ENCODE measurements at places on chromosomes 7 and 10. TPM values are rescaled to one million over a fixed set of nuclear protein-coding genes. Genes with fewer than 3 reads are reported as not detected.

HIPK2 gene
- polyA plus RNA-seq = 4.6 TPM

IL2RA gene
- 3.0 TPM for polyA plus RNA-seq

UCN3 gene
- not detected for polyA plus RNA-seq

CRYGN gene
- polyA plus RNA-seq = 0.33 TPM

SVOPL gene
- 0.47 TPM for polyA plus RNA-seq

SPDYE16 gene
- 0.26 TPM for polyA plus RNA-seq

JCAD gene
- not detected for polyA plus RNA-seq

CYP51A1 gene
- polyA plus RNA-seq = 12.2 TPM

DNA sequence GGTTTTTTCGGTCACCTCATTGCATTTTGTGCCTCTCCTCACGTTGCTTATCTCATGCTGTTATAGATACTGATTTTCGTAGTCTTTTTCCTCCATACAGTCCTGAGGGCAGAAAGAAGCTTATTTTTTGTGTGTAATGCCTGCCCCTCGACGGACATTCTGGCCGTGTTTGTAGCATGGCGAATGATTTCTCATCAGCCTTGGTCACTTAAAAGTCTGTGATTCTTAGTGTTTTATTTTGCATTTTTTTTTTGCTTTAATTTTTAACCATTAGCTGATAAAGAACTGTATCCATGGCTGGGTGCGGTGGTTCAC lies 469 bp upstream of the NOC3L start:
- peak overlapping the region; percentile 76 for H3K4me3 ChIP-seq
- DNase-seq = no peak
- no peaks in the 10 kb centered on the region for H3K36me3 ChIP-seq
- no peaks in the 10 kb centered on the region for H3K27me3 ChIP-seq
- H3K27ac ChIP-seq = peak overlapping the region; percentile 92

- no peak overlapping the region for H3K4me3 ChIP-seq
- H3K27me3 ChIP-seq = no peaks in the 10 kb centered on the region
- no peak overlapping the region for H3K27ac ChIP-seq
- DNase-seq = no peak
- no peaks in the 10 kb centered on the region for H3K36me3 ChIP-seq
These were observed 1046.9 kb downstream of the DNAJB9 start for GRCh38 chr7:109616551-109617069.

DNA sequence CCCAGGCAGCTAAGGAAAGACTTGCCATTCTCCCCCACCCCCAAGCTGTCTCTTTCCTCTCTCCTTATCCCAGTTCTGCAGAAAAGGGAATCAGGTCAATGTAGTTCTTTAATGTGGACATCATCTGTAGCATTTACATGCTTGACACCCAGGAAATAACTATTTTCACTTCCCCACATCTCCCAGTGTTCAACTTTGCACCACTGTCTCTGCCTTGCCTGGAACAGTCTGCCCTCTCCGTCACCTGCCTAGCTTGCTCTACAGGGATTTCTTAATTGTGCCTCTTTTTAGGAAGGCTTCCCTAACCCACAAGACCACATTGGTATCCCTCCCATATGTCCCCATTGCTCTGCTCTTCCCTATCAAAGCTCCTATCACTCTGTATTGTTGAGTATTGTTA lies 45.9 kb upstream of the TOMM7 start:
- H3K27me3 ChIP-seq = no peaks in the 10 kb centered on the region
- H3K27ac ChIP-seq = no peak overlapping the region
- no peaks in the 10 kb centered on the region for H3K4me1 ChIP-seq
- H3K4me3 ChIP-seq = no peak overlapping the region

- no peak for DNase-seq
- no peaks in the 10 kb centered on the region for H3K4me1 ChIP-seq
- H3K4me3 ChIP-seq = no peak overlapping the region
These were observed 142.0 kb upstream of the NPY start for GRCh38 chr7:24141874-24142509.

DNA sequence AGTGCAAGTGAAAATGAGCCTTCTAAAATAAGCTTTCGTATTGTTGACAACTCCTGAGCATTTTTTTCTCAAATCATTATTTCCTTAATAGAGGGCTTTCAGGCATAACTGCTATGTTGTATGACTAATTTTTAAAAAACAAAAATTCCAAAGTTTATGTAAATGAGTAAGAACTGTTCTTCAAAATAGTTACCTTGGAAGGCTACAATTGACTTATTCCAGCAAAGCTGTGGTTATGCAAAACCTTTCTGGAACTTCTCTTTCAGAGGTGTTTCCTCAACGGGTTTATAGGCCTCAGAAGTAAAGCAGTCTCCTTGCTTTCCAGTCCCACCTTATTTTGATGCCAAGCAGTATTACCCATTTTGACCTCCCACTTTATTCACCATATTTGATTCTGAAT lies 2.5 kb downstream of the SLC25A28 start:
- H3K36me3 ChIP-seq = no peaks in the 10 kb centered on the region
- no peaks in the 10 kb centered on the region for H3K27me3 ChIP-seq
- H3K27ac ChIP-seq = peak overlapping the region; percentile 99
- DNase-seq = no peak

DNA sequence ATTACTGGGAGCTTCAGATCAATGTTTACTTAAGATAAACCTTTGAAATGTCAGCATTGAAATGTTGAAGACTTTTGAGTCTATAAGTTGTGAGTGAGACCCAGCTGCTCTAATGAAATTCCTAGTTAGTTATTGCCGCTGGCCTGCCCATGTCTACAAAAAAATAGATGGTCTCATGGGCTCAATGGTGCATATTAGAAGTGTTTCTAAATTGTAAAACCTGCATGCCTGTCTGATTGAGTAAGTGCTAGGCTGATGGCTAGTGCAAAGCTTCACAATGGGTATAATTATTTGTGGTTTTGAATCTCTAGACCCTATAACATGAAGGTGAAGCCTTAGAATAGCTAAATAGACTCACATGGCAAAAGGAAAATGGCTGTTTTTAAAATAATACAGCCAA lies 234.5 kb downstream of the SORCS3 start:
- no peak overlapping the region for H3K27ac ChIP-seq
- no peaks in the 10 kb centered on the region for H3K36me3 ChIP-seq
- DNase-seq = no peak
- no peaks in the 10 kb centered on the region for H3K4me1 ChIP-seq
- no peaks in the 10 kb centered on the region for H3K27me3 ChIP-seq

GRCh38 chr10:73716251-73716650 lies 18.3 kb upstream of the AGAP5 start:
- DNase-seq = no peak
- H3K4me1 ChIP-seq = no peaks in the 10 kb centered on the region
- no peak overlapping the region for H3K4me3 ChIP-seq
- H3K36me3 ChIP-seq = peaks cover 13% of the 10 kb centered on the region
- H3K27me3 ChIP-seq = no peaks in the 10 kb centered on the region
- H3K27ac ChIP-seq = no peak overlapping the region

- no peaks in the 10 kb centered on the region for H3K27me3 ChIP-seq
- H3K36me3 ChIP-seq = no peaks in the 10 kb centered on the region
- H3K4me1 ChIP-seq = peaks cover 23% of the 10 kb centered on the region
- no peak for DNase-seq
These were observed 94.9 kb downstream of the SFMBT2 start for GRCh38 chr10:7315906-7316305.

DNA sequence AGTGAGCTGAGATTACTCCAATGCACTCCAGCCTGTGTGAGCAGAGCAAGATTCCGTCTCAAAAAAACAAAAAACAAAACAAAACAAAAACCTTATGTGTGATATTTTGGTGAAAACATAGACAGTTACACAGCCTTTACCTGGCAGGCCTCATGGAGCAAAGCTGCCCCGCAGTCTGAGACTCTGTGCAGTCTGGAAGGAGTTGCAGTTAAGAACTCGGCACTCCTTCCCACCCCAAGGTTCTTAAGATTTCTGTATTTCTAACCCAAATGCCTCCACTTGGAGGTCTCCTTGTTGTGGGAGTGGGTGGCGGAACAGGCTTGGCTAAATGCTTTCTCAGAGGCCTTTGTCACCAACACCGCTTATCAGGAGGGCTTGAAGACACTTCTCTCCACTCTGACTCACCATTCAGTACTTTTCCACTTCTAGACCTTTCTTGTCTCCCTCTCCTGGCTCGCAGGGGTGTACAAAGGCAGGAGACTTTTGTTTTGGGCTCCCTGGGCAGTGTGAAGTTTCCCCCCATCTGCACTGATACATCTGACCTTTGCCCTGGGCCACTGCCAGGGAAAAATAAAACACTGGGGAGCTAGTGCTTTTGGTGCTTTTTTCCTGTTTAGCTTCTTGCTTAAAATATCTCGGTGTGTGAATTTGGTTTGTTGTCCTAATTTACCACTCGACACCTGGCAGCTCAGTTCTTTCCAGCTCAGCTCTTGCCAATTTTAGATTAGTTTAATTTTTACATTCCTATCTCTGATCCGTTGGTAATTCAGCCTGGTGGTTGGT lies 51.3 kb upstream of the MAGI2 start:
- no peak overlapping the region for H3K27ac ChIP-seq
- no peaks in the 10 kb centered on the region for H3K4me1 ChIP-seq
- H3K27me3 ChIP-seq = no peaks in the 10 kb centered on the region

GRCh38 chr10:118586911-118587310 lies 8.5 kb downstream of the PRLHR start:
- DNase-seq = no peak
- H3K27me3 ChIP-seq = no peaks in the 10 kb centered on the region
- no peak overlapping the region for H3K4me3 ChIP-seq
- no peak overlapping the region for H3K27ac ChIP-seq

DNA sequence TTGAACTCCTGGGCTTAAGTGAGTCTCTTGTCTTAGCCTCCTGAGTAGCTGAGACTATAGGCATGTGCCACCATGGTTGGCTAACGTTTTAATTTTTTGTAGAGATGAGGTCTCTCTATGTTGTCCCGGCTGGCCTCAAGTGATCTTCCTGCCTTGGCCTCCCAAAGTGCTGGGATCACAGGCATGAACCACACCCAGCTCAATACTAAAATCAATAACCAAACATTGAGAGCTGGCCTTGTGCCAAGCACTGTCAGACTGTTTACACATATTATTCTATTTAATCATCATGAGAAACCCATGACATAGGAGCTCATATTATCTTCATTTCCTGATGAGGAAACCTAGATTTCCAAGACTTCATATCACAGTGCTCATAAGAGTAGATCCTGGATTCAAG lies 251.2 kb downstream of the BAMBI start:
- DNase-seq = no peak
- H3K4me1 ChIP-seq = no peaks in the 10 kb centered on the region
- no peaks in the 10 kb centered on the region for H3K27me3 ChIP-seq
- H3K4me3 ChIP-seq = no peak overlapping the region

GRCh38 chr10:127738512-127739424 lies 1.8 kb downstream of the FOXI2 start:
- no peaks in the 10 kb centered on the region for H3K27me3 ChIP-seq
- H3K27ac ChIP-seq = no peak overlapping the region
- H3K36me3 ChIP-seq = no peaks in the 10 kb centered on the region

DNA sequence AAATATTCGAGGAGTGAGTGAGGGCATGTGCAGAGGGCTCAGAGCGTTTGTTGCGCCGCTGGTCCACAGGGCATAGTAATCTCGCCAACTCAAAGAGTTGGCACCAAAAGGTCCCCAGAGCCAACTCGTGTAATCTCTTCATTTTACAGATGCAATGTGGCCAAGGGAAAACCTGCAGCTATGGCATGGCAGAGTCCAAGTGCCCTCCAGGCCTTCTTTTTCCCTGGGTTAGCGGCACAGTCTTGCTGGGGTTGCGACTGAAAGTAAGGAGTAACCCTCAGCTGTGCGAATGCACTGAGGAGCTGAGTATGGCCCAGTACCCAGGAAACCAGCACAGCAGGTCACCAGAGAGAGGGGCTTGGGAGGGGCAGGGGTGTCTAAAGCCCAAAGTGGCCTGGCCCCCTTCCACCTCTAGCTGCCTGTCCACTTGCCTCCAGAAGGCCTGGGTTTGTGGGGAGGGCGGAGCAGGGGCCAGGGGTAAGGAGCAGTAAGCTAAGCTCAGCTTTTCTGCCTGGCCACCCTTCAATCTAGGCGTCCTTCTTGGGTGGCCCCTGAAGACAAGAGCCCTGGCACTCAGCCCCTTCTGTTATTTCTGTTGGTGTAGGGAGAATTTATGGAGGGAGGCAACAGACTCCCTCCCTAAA lies 3.3 kb upstream of the GAD2 start:
- H3K4me1 ChIP-seq = no peaks in the 10 kb centered on the region
- H3K27me3 ChIP-seq = no peaks in the 10 kb centered on the region
- H3K4me3 ChIP-seq = no peak overlapping the region
- DNase-seq = no peak
- no peak overlapping the region for H3K27ac ChIP-seq

- no peak overlapping the region for H3K27ac ChIP-seq
- peaks cover 26% of the 10 kb centered on the region for H3K36me3 ChIP-seq
- no peaks in the 10 kb centered on the region for H3K27me3 ChIP-seq
- H3K4me3 ChIP-seq = no peak overlapping the region
These were observed 13.1 kb downstream of the FZD9 start for GRCh38 chr7:73446682-73447081.

- no peak for DNase-seq
- H3K27me3 ChIP-seq = no peaks in the 10 kb centered on the region
- H3K4me1 ChIP-seq = no peaks in the 10 kb centered on the region
- H3K36me3 ChIP-seq = no peaks in the 10 kb centered on the region
- no peak overlapping the region for H3K27ac ChIP-seq
- H3K4me3 ChIP-seq = no peak overlapping the region
These were observed 107.2 kb downstream of the SPDYE5 start for GRCh38 chr7:75599244-75599781.

GRCh38 chr10:31321396-31321941 lies 2.5 kb downstream of the ZEB1 start:
- peak overlapping the region; percentile 99 for H3K27ac ChIP-seq
- peak overlapping the region; percentile 88 for H3K4me3 ChIP-seq
- DNase-seq = peak; percentile 91
- H3K36me3 ChIP-seq = peaks cover 20% of the 10 kb centered on the region
- no peaks in the 10 kb centered on the region for H3K27me3 ChIP-seq

- H3K4me1 ChIP-seq = peaks cover 9% of the 10 kb centered on the region
- peaks cover 11% of the 10 kb centered on the region for H3K27me3 ChIP-seq
- no peak for DNase-seq
- no peak overlapping the region for H3K27ac ChIP-seq
- no peak overlapping the region for H3K4me3 ChIP-seq
These were observed 79.5 kb downstream of the PAX2 start for GRCh38 chr10:100824886-100825285.

DNA sequence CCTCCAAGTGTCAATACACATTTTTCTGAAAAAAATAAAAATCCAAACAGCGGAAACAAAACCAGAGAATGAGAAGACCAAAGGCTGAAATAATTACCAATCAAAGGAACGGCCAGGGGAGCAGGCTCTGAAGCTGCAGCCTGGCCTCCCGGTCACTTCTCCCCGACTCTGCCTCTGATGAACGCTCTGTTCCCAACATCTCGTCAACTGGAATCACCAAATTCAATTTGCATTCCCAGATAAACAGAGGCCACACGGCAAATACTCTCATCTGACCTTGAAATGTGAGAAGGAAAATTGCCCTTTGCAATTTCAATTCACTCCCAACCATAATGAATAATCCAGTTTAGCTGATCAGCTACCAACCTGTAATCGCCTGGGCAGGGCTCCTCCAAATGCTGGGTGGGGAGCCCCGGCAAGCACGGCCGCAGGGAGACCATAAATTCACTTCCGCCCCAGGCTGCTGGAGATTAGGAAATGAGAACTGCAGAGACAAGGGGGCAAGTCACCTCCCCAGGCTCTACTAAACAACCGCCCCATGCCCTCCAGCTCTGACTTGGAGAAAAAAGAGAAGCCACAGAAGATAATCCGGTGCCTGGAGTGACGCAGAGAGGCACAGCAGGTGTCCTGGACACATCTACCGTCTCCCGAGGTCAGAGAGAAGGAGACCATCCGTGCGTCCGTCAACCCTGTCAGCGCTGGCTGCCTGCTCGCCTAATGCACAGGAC lies 153.2 kb downstream of the MAD1L1 start:
- no peak overlapping the region for H3K4me3 ChIP-seq
- no peak for DNase-seq
- H3K27me3 ChIP-seq = no peaks in the 10 kb centered on the region
- H3K27ac ChIP-seq = no peak overlapping the region
- no peaks in the 10 kb centered on the region for H3K4me1 ChIP-seq

GRCh38 chr10:24344279-24344678 lies 135.3 kb downstream of the KIAA1217 start:
- no peak overlapping the region for H3K4me3 ChIP-seq
- H3K4me1 ChIP-seq = no peaks in the 10 kb centered on the region
- no peak overlapping the region for H3K27ac ChIP-seq
- no peak for DNase-seq
